ENCODE measurements at places on chromosomes 16 and 17. TPM values are rescaled to one million over a fixed set of nuclear protein-coding genes. Genes with fewer than 3 reads are reported as not detected.

Gene TBC1D3C
- total RNA-seq: not detected

Gene AATK
- 0.26 TPM for total RNA-seq

Gene NUTF2
- 137 TPM for total RNA-seq

Gene GDPD3
- 19.5 TPM for total RNA-seq

DNA sequence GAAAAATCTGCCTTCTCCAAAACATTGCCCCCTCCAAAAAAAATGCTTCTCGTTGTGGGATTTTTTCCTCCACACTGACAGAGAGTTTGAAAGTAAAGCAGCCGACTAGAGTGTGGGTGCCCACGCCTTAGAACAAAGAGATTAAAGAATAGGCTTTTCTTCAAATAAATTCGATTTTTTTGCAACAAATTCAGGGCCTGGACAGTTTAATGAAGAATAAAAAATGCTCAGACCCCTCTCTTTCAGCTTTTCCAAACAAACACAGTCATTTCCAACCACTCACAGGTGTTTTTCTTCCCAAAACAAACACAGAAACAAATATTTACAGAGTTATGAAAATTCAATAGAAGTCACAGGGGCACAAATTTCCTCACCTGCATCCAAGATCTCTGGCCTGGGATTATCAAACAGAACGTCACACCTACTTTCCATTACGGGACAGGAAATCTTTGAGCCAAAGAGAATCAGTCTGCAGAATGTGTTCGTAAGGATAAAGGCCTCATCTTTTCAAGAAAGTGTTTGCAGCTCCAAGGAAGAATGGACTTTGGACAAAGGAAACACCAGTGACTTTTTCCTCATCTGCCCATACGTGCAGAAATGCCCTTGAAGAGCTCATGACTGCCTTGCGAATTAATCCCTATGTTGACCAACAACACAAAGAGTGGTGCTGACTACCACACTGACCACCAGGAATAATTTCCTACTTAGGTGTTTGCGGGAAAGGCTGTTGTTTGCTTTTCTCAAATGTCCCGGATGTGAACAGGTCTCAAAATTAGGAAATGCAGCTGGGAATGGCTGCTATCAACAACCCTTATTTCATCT, 31.3 kb upstream of the TOX3 start:
- no peak overlapping the region for H3K4me3 ChIP-seq
- H3K27me3 ChIP-seq: no peaks in the 10 kb centered on the region
- no peak overlapping the region for H3K27ac ChIP-seq
- no peaks in the 10 kb centered on the region for H3K36me3 ChIP-seq

DNA sequence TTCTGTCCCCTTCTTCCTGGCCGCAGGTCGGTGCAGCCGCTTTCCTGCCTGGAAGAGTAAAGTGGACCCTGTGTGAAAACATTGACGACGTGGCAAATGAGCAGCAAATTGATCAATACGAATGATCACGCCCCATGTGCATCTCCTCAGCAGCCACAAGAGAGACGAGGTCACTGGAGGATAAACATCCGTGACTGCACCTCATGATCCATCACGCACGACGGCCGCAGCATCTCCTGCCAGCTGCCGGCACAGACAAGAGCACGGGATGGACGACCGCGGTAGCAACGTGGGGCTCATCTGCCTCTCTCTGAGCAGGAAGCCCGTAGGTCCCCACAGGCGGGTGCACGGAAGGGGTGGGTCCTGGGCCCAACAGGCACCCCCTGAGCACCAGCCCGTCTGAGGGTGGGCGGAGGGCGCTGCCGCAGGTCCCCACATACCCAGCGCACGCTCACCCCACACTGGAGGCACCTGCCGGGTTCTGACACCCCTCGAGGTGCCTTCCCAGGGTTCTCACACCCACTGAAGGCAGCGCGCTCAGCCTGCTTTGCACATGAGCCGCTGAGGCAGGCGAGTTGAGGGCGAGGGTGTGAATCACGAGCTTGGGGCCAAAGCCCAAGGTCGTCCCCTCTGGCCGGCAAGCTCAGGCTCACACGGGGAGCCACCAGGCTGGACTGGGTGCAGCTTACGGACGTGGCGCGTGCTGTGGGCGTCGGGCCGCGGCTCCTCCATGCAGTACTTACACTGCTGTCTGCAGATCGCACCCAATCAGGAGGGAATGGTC, 12.3 kb upstream of the CDH15 start:
- H3K36me3 ChIP-seq: no peaks in the 10 kb centered on the region
- H3K4me1 ChIP-seq: no peaks in the 10 kb centered on the region
- no peaks in the 10 kb centered on the region for H3K27me3 ChIP-seq
- H3K4me3 ChIP-seq: no peak overlapping the region

Data from activated CD8-positive, alpha-beta memory T cell treated with anti-CD3 and anti-CD28 coated beads, Interleukin-2, amount 10 ng/mL, durations not matched to agents 7 days and 5 days (primary cell).